ENCODE measurements at places on chromosomes 16 and 17.

GRCh38 chr17:73695035-73695738 is 50.9 kb upstream of the SDK2 start:
- DNase-seq: no peak

DNA sequence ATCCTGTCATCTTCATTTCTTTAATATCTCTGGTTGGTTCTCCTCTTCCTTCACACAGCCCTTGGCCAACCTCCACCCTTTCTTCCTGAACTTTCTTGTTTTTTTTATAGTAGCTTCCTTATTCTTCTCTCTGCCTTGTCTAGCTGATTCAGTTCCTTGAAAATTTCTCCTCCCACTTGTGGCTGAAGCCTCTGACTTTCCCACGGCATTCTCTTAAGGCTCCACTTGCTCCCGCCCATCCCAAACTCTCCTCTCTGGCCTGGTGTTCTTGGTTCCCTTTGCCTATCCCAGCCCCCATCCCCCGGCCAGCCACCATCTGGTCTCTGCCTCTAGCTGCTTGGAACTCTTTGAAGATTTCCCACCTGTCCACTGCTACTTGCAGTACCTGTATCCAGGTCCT is 29.1 kb downstream of the NLRP1 start:
- DNase-seq: no peak

DNA sequence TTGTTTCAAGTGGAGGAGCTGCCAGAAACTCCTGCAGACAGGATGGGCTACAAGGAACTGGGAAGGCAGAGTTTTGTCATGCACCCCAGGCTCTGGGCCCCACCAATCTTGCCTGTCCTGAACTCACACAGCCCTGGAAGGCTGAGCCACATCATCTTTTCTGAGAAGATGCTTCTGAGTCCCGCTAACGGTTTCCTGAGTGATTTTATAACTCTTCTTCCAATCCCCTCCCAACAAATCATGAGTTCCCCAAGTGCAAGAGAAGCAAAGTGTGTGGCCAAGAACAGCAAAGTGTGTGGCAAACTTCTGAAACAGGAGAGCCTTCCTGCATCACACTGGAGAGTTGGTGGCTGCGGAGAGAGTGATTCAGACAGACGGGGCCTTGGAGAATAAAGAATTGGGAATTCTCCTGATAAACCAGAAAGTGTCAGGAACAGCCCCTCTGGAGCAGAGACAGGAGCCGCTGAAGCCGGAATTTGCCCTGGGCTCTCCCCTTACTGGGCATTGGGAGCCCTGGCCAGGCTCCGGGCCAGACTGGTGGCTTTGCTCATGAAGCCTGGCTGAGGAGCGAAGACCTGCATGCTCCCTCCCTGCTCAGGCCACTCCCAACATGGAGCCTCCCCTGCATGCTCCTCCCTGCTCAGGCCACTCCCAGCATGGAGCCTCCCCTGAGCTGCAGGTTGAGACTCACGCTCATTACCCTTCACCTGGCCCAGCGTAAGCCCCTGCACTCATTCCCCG is 47.2 kb downstream of the PITPNM3 start:
- no peak for DNase-seq

DNA sequence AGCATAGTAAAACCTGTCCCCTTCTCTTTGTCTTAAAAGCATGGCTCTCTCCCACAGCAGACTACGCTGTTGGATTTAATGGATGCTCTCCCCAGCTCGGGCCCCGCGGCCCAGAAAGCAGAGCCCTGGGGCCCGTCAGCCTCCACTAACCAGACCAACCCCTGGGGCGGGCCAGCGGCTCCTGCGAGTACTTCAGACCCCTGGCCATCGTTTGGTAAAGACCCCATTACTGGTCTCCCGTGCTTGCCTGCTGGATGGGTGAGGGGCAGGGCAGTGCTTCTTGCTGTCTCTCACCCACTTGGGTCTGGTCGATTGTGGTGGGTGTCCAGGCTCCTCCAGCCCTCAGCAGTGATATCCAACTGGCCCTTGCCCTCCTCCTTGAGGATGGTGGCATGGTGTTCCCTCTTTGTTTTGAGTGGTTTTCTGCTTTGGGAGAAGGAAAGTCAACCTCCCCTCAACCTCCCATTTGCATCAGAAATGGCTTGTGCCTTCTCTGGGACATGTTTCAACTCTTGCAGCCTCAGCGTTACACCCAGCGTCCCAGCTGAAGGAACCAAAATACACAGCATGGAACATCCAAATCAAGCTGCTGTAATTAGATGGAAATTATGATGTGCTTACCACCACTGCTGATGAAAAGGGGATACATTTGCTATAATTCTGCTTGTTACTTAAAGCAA is 49.3 kb downstream of the B9D1 start:
- DNase-seq: no peak

- DNase-seq: no peak
Measured at GRCh38 chr16:23174622-23175021, 7.9 kb upstream of the SCNN1G start.

DNA sequence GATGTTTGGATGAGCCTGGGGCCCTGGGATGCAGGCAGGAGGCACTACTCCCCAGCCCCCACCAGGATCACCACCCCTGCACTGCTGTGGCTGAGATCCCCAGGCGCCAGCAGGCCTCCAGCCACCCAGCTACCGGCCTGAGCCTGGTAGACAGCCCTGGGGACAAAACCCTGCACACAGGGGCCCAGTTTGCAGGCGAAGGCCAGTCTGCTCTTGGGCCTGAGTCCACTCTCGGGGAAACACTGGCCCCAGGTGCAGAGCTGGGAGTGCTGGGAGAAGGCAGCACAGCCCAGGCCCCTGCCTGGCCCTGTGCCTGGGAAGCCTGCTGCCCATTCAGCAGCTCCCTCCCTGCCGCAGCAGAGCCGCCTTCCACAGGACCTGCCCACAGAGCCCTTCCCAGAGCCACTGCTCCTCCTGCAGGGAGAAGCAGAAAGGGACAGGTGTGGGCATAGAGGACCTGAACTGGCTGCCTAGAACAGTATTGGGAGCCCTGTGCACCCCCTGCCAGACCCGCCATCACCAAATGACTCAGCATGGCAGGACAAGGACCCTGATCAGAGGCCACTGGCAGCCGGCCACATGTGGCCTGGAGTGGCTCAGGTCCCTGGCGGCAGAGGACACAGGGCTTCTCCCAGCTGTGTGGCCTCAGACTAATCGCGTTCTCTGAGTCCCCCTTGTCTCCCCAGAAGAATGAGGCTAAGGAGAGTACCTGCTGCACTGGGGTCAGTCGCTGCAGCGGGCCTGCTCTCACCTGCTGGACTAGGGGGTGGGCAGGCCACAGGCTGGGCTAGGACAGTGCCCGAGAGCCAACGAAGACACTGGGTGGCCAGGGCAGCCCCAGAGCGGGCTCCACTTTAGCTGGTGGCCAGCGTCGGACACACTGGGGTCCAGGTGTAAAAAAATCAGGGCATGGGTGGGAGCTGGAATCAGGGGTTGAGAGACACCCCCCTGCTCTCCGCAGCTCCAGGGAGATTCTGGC is 10.7 kb downstream of the MSRB1 start:
- DNase-seq: no peak

DNA sequence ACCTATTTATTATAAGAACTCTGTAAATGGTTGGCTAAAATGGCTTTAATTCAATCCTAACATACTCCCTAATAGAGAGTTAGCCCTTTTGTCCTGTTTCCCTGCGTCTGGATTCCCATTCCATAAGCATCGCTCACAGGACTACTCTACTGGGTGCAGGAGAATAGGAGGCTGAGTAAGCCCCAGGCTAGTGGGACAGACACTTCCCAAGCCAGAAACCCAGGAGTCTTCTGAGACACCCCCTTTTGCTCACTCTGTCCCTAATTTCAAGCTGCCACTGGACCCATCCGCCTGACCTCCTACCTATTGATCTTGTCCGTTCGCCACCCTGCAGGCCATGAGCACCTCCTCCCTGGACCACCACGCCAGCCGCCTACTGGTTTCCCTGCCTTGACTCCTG is 16.7 kb upstream of the TOB1 start:
- DNase-seq: no peak

GRCh38 chr16:81612351-81613163 is 166.5 kb upstream of the PLCG2 start:
- DNase-seq: no peak

DNA sequence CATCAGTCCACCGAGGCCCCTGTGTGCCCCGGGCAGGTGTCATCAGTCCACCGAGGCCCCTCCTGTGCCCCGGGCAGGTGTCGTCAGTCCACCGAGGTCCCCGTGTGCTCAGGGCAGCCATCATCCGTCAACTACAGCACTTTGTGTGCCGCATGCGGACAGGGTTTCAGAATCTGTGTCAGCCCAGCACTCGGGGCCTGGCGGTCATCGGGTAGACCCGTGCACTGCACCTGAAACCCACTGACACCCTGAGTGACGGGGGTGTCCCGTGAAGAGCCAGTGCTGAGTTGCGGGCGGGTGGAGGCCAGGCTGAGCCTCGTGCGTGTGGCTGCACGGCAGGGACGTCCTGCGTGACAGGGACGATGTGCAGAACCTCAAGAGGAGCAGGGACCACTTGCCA is 38.4 kb downstream of the BAHCC1 start:
- DNase-seq: no peak

- no peak for DNase-seq
Measured at GRCh38 chr17:7136266-7136877, 21.8 kb upstream of the ASGR2 start.
